Upper lobe of right lung (tissue), 1 donor: ENCODE measurements at places on chromosomes 16 and 17. TPM values are rescaled to one million over a fixed set of nuclear protein-coding genes. Genes with fewer than 3 reads are reported as not detected.
A peak's percentile ranks its signal among the peaks of the same experiment; 100 is the strongest.

The PROCA1 gene
- total RNA-seq = 3.3 TPM

The HOXB4 gene
- 4.9 TPM for total RNA-seq

GRCh38 chr17:42155614-42156045 is 841 bp upstream of the RAB5C start:
- H3K4me3 ChIP-seq = peak overlapping the region; percentile 71
- no peak for DNase-seq
- peaks cover 12% of the 10 kb centered on the region for H3K36me3 ChIP-seq
- H3K27ac ChIP-seq = peak overlapping the region; percentile 80

GRCh38 chr16:80591071-80591915 is 50.5 kb downstream of the DYNLRB2 start:
- no peak overlapping the region for H3K27ac ChIP-seq
- no peaks in the 10 kb centered on the region for H3K27me3 ChIP-seq
- no peak overlapping the region for H3K4me3 ChIP-seq
- no peaks in the 10 kb centered on the region for H3K4me1 ChIP-seq
- H3K36me3 ChIP-seq = no peaks in the 10 kb centered on the region
